ENCODE measurements at places on chromosomes 1 and 21. TPM values are rescaled to one million over a fixed set of nuclear protein-coding genes. Genes with fewer than 3 reads are reported as not detected.

DNA sequence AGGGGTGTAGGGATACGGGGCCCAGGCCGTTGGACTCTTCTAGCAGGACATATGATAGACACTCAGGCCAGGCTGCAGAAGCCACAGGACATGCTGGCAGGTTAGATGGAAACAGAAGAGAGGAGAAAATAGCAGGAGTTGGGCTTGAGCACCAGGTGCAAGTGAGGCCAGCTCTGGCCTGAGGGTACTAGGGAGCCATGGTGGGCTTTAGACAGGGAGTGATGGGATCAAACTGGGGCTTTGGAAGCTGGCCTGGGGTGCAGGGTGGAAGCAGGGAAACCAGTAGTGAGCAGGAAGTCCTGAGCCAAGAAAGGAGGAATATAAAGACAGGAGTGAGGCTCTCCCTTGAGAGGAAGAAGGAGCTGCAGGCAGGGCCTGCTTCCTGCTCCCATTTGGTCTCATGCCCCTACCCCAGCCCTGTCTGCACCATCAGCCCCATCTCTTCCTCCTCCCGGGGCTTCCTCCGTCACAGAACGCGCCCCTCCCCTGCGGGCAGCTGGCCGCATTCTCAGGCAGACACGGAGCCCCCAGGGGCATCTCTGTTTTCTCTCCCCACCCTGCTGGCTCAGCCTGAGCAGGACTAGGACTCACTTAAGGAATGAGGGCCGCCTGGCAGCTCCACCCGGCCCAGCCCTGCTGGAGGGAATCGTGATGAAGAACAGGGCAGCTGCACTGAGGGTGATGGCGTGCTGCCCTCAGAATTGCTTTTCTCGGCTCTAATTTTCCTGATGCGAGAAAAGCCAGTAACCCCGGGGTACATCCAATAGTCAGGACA lies 165.5 kb upstream of the TMEM51 start:
- no peak overlapping the region for H3K4me3 ChIP-seq
- no peaks in the 10 kb centered on the region for H3K36me3 ChIP-seq
- peaks cover 12% of the 10 kb centered on the region for H3K4me1 ChIP-seq
- H3K27me3 ChIP-seq = no peaks in the 10 kb centered on the region
- no peak overlapping the region for H3K27ac ChIP-seq

Gene ADAMTS4
- 60.6 TPM for total RNA-seq

DNA sequence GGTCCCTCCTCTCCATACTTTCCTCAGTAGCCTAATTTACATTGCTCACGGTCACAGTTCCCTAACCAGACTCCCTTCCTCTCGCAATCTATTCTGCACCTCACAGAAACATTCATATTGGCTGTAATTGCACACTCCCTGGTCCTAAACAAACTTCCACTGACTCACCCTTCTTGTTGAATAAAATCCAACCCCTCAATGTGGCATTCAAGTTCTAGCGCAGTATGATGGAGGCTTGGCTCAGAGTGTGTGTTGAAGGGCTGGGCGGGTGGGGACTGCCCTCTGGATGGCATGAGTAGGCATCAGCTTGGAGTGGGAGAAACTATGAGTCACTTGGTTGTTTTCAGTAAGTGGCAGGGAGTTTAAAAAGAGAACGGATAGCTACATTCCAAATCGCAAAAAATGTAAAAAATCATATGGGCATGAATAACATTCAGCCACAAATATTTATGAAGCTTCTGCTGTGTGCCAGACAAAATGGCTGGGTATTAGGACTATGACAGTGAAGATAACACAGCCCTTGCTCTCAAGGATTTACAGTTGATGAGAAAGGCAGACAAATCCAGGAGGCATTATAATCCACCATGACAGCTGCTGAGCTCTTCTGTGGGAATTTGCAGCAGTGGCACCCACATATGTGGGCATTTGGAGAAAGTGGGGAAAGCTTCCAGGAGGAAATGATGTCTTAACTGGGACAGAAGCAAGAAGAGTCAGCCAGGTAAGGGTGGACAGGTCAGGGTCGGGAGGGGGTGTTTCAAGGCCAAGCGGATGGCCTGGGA lies 42.2 kb upstream of the LYST start:
- no peaks in the 10 kb centered on the region for H3K27me3 ChIP-seq
- H3K4me1 ChIP-seq = no peaks in the 10 kb centered on the region
- no peaks in the 10 kb centered on the region for H3K36me3 ChIP-seq
- peak; percentile 52 for ATAC-seq

Gene TACSTD2
- total RNA-seq = 5.5 TPM

Gene NIBAN1
- 556 TPM for total RNA-seq

DNA sequence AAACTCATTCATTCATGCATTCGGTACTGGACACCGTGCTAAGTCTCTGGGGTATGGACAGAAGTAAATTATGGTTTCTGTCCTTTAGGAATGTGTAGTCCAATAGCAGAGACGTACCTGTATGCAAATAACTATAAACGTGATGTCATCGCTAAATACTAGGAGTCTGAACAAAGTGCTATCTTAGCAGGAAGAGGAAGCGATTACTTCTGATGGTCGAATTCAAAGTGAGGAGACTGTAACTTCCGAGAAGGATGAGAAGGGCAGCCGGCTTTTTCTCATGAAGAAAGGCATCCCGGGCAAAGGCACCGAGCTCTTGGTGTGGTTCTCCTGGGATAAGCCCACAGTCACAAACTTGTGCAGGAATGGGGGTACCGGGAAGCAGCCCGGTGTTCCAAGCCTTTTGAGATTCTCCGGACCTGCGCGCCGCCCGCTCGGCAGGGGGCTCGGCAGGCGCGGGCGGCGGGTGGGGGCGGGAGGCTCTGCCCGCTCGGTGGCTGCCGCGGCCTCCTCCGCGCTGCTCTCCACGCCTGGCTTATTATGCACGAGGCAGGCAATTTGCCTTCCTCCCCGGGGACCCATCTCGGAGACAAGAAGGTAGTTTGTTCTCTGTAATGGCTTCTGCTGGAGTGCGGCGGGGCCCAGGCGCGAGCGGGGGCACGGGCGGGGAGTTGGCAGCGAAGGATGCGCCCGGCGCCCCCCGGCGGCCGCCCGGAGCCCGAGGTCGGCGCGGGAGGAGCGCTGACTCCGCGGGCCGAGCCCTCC lies 67.5 kb upstream of the CD1D start:
- H3K27ac ChIP-seq = peak overlapping the region; percentile 1
- peaks cover 38% of the 10 kb centered on the region for H3K27me3 ChIP-seq
- H3K4me1 ChIP-seq = peaks cover 3% of the 10 kb centered on the region
- peak; percentile 62 for ATAC-seq

DNA sequence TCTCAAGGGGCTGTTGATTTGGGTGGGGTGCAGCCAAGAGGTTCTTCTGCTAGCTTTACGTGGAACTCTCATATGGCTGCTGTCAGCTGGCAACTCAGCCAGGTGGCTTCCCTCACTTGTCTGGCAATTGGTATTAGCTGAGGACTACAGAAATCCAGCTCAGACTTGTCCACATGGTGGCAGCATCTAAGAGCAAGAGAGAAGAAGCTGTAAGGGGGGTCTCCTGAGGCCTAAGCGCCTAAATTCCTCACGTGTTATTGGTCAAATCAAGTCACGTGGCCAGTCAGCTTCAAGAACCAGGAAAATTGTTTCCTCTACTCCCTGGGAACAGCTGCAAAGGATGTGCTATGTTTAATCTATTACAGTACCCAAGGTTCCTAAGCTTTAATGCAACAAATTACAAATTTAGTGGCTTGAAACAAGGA lies 4.2 kb upstream of the DYRK3 start:
- H3K27ac ChIP-seq = peak overlapping the region; percentile 17

DNA sequence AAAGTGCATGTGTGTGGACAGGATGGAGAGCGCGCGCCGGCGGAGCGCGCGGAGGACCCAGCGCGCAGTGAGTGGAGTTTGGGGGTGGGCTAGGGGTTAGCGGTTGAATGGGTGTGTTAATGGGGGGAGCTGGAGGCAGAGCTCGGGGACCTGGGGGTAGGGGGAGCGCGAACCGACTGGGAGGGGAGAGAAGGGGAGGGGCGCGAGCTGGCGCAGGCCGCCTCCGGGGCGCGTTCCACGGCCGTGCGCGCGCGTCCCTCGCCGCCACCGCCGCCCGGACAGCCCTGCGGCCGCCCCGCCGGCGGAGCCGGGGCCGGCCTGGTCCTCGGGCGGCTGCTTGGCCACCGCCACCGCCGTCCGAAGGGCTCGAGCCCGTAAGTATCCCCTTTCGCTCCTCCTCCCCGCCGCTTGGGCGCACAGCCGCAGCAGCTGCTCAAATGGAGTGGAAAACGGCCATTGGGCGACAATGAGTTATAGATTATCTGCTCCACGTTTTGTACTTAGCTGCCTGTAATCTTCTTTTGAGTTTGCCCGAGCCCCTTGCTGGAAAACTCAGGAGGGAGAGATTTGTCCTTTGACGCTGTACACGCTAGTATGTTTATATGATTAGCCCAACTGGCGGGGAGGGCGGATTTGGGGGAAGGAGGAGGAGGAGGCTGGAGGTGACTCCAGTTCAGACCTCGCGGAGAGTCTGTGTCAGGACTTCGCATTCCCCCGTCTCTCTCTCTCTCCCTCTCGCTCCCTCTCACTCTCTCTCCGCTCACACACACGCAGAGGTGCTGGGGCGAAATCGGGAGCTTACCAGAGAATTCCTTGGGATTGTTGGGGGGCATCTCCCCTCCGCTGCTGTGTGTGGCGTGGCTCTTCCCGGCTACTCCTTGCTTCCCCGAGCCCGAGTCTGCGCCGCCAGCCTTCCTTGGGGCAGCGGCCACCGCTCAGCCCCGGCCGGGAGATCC lies at the start of gene ADGRL2:
ADGRL2 (plus strand) TSS at position 240 of the 956 bp plus-strand sequence. CDS start 36,051 bp downstream, outside the sequence.
- no peaks in the 10 kb centered on the region for H3K4me1 ChIP-seq
- H3K27me3 ChIP-seq = no peaks in the 10 kb centered on the region
- H3K27ac ChIP-seq = peak within 1 kb of the TSS; percentile 99
- ATAC-seq = peak; percentile 83
- H3K36me3 ChIP-seq = no peaks in the 10 kb centered on the region

Gene FCGR3B
- total RNA-seq = 1.2 TPM

GRCh38 chr1:107795441-107795840 lies 169.5 kb downstream of the VAV3 start:
- no peak overlapping the region for H3K4me3 ChIP-seq
- H3K36me3 ChIP-seq = no peaks in the 10 kb centered on the region
- H3K4me1 ChIP-seq = no peaks in the 10 kb centered on the region

Gene PTGS2
- 12.9 TPM for total RNA-seq

GRCh38 chr1:233233508-233234040 lies 62.0 kb downstream of the PCNX2 start:
- ATAC-seq = no peak
- no peak overlapping the region for H3K27ac ChIP-seq
- H3K36me3 ChIP-seq = no peaks in the 10 kb centered on the region
- H3K4me1 ChIP-seq = no peaks in the 10 kb centered on the region
- no peaks in the 10 kb centered on the region for H3K27me3 ChIP-seq

Gene KCNAB2
- total RNA-seq = 10.9 TPM

Gene RRP15
- total RNA-seq = 7.0 TPM

GRCh38 chr1:186465946-186466345 lies 5.0 kb upstream of the PDC start:
- H3K27ac ChIP-seq = no peak overlapping the region
- no peak overlapping the region for H3K4me3 ChIP-seq
- no peaks in the 10 kb centered on the region for H3K27me3 ChIP-seq
- ATAC-seq = no peak
- H3K4me1 ChIP-seq = no peaks in the 10 kb centered on the region

Gene DNAJC16
- 18.7 TPM for total RNA-seq

Gene KIAA1614
- 19.6 TPM for total RNA-seq

DNA sequence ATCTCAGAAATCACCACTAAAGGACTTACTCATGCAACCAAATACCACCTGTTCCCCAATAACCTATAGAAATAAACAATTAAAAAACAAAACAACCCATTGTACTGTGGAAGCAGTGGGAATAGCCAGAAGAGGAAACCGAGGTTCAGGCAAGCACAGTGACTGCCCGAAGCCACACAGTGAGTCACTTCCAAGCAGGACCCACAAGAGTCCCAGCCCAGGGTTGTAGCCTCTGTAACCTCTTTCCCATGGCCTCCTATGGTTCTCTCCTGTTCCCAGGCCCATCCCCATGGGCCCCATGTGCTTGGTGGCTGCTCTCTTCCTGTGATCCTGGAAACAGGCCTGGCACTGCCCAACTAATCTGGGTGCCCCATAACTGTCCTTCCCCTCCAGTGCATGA lies 29.0 kb upstream of the HTR1D start:
- H3K4me3 ChIP-seq = no peak overlapping the region
- H3K36me3 ChIP-seq = no peaks in the 10 kb centered on the region
- H3K27ac ChIP-seq = no peak overlapping the region
- H3K27me3 ChIP-seq = peaks cover 3% of the 10 kb centered on the region

Gene SFN
- 0.81 TPM for total RNA-seq

- no peak overlapping the region for H3K27ac ChIP-seq
- no peak for ATAC-seq
- H3K27me3 ChIP-seq = no peaks in the 10 kb centered on the region
- peaks cover 9% of the 10 kb centered on the region for H3K4me1 ChIP-seq
- no peak overlapping the region for H3K4me3 ChIP-seq
Observed at GRCh38 chr1:243236604-243237252, 18.4 kb downstream of the CEP170 start.

Gene ZNF683
- total RNA-seq = 0.62 TPM

DNA sequence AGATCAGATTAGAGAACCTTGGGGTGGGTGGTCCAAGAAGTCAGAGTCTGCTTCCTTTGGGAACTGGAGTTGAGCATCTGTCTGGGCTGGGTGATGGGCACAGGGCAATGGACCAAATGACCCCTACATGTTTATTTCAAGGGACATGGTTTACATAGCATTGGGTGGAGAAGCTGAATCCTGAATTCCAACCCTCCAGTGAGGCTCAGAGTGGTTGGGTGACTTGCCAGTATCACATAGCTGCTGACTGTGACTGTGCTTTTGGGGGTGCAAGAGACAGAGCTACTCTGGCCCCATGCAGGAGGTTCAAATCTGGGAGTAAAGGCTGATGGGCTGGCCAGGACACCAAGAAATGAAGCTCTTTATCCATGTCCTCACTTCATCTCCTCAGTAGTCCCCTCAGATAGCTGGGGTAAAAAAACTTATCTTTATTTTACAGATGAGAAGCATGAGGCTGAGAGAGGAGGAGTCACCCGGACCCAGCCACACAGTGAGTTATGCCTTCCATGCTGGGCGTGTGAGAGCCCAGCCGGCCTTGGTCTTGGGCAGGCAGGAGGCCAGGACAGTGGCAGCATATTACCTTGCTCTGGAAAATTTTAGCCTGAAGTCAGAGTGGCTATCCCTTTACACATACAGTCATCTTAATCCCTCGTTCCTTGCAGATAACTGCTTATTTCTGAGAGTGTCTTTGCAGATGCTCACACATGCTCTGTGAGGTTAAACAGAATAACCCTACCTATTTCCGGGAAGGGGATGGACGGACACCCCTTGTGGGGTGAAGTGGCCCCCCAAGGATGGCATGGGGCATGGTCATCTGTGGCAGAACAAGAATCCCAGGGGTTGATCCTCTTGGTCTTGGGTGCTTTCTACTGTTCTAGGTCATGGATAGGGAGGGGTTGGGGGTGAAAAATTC lies 2.8 kb upstream of the SERINC2 start:
- H3K4me1 ChIP-seq = no peaks in the 10 kb centered on the region
- no peaks in the 10 kb centered on the region for H3K36me3 ChIP-seq
- no peak overlapping the region for H3K4me3 ChIP-seq
- no peak overlapping the region for H3K27ac ChIP-seq
- peaks cover 21% of the 10 kb centered on the region for H3K27me3 ChIP-seq

DNA sequence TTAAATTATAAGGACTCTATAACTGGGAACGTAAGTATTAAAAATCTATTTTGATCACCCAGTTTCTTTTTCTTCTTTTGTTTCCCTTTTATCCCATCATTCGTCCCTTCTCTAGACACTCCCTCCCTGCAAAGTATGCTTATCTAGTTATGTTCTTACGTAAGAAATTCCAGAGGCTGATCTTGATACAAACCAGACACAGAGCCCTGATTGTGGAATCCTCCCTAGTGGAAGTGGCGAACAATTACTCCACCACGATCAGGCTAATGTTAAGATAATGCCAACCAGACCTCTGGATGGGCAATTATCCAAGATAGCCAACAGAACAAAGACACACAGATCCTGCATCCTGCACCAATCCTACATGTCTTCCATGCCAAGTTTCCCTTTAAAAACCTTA lies 1557.4 kb downstream of the PLA2G4A start:
- H3K27ac ChIP-seq = no peak overlapping the region
- H3K27me3 ChIP-seq = no peaks in the 10 kb centered on the region
- H3K4me1 ChIP-seq = no peaks in the 10 kb centered on the region
- H3K36me3 ChIP-seq = no peaks in the 10 kb centered on the region
- ATAC-seq = no peak
- no peak overlapping the region for H3K4me3 ChIP-seq

All from gastroesophageal sphincter (tissue), 4 donors.